CD8-positive, alpha-beta T cell (primary cell): ENCODE measurements at places on chromosomes 16 and 17. TPM values are rescaled to one million over a fixed set of nuclear protein-coding genes. Genes with fewer than 3 reads are reported as not detected.

Gene CDH1
- total RNA-seq, result 0.83 TPM

Gene EPN3
- not detected for total RNA-seq

Gene AMDHD2
- 226 TPM for total RNA-seq

Gene TP53TG3D
- not detected for total RNA-seq

Gene KRTAP3-1
- total RNA-seq, result not detected

Gene SCNN1G
- not detected for total RNA-seq

Gene SLC52A1
- not detected for total RNA-seq

Gene SYT17
- total RNA-seq, result not detected

Gene CSF3
- total RNA-seq, result not detected

Gene TRPV3
- total RNA-seq, result 0.11 TPM

Gene C17orf78
- not detected for total RNA-seq

- DNase-seq, result no peak
These were observed 503.4 kb upstream of the PSMD7 start for GRCh38 chr16:73793260-73793659.

GRCh38 chr16:19850131-19850817 lies 34.4 kb downstream of the GPRC5B start:
- no peak for DNase-seq

DNA sequence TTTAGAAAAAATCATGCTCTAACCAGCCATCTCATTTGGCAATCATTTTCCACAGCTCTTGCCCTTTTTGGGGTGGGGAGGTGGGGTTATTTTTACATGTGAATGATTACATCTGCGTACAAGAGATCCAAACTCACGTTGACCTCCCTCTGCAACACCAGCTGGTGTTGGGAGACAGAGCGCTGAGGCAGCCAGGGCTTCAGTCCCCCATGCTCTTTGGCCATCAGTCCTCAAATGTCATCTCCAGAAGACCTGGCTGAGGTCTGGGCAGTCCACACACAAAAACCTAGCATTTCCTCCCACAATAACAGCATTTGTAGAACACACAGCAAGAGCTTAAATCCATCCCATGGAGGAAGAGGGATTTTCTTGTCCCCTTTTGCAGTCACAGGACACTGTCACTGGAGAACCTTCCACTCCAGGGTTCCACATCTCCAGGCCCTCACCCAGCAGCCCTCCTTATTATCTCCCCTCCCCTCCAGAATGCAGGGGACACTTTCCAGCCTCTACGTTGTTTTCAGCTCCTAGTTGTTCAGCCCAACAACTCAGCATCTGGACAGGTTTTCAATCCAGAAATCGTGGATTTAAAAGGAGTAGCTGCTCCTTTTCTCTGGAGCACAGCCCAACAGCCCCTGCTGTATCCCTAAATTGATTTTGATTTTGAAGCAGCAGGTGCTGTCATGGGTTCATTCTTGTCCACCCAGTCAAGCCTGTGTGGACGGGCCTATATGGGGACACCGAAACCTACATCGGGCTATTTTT lies 21.1 kb downstream of the MEOX1 start:
- no peak for DNase-seq

- peak; percentile 78 for DNase-seq
These were observed 119.0 kb downstream of the SNX29 start for GRCh38 chr16:12095275-12096156.

DNA sequence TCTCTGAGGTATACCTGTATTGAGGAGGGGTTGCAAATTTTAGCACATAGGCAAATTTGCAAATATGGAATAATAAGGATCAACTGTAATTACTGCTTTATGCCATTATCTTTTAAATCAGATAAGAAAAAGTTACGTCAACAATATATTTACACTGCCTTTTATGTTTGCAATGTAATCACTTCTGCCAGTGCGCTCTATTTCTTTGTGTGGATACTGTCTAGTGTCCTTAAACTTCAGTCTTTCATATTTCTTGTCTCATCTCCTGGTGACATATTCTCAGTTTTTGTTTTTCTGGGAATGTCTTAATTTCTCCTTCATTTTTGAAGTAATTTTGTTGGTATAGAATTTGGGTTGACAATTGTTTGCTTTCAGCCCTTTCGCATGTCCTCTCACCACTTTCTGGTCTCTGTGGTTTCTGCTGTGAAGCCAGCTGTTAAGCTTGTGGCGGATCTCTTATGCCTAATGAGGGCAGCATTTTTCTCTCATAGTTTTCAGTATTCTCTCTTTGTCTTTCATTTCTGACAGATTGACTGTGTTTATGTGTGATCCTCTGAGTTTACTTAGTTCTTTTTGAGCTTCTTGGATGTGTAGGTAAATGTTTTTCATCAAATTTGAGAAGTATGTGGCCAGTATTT lies 37.6 kb upstream of the ABCC11 start:
- DNase-seq, result no peak

DNA sequence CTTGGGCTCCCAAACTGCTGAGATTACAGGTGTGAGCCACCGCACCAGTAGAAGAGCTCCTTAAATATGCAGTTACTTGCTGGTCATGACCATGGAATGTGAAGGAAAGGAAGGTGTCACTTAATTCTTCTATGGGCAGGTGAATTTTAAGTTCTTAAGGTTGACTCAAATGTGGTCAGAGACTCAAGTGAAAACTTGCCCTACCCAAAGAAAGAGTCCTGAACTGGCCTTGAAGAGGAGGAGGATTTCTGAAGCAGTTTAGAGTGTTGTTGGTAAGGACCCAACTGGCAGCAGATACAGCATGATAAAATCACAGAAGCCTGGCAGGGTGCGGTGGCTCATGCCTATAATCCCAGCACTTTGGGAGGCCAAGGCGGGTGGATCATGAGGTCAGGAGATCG lies 29.4 kb downstream of the CHD9 start:
- no peak for DNase-seq

DNA sequence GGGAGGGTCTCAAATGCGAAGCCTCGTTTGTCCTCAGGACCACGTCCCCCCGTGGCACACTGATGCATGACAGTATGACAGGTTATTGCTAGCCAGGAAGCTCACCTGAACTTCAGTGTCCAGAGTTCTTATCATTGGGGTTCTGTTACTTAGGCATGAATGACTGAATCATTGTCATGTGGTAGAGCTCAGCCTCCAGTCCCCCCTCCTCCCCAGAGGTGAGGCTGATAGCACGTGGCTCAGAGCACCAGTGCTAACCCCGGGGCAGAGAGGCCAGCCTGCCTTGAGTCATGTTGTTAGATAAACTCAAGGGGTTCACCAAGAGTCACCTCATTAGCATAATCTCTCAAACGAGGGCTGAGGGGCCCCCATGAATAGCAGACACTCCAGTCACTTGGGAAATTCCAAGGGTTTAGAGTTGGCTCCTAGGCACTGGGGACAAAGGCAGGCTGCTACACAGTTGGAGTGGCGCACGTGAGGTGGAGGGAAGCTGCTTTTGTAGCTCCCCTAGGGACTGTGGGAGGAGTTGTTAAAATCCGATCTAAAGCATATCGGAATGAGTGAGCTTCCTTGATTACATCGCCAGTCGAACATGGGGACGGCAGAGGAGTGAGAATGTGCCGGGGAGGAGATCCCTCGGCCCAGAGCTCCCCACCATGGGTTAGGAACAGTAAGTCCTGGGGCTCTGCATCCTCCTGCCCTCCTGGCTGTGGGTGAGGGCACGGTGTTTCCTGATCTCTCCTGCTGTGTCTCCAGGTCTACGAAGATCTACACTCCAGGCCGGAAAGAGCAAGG lies 18.2 kb downstream of the DHX38 start:
- no peak for DNase-seq

DNA sequence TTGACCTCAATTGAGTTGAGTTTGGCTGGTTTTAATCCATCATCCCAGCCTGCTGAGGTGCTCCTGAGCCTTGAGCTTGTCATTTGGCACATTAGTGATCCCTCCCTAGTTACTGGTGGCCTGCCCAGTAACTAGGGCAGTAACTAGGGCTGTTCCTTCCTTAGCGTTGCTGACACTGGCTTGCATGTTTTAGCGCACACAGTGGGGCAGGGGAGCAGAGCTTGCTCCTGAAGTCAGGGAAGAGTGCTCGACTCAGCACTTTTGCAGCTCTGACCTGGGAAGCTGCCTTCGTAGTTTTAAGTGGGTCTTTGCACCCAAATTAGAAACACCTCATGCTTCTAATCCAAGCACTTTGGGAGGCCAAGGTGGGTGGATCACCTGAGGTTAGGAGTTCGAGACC lies 15.7 kb downstream of the CCDC42 start:
- no peak for DNase-seq

DNA sequence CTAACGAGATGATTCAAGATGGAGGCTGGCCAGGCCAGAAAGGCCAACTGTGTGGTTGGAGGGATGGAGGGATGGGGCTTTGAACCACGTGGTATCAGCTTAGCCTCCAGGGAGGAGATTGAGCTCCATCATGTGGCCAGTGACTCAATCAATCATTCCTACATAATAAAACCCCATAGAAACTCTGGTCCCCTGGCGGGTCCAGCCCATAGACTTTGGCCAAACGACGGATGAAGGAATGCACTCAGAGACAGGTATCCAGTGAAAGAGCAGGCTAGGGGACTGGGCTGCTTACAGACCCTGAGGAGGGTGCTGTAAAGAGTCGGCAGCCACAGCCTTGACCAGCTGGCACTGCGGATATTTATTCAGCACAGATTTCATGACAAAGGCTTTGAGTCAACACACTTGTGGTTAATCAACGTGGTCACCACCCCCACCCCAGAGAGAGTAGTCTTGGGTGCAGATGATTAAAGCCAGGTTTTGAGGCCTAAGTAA lies 308.7 kb upstream of the TNRC6C start:
- no peak for DNase-seq

DNA sequence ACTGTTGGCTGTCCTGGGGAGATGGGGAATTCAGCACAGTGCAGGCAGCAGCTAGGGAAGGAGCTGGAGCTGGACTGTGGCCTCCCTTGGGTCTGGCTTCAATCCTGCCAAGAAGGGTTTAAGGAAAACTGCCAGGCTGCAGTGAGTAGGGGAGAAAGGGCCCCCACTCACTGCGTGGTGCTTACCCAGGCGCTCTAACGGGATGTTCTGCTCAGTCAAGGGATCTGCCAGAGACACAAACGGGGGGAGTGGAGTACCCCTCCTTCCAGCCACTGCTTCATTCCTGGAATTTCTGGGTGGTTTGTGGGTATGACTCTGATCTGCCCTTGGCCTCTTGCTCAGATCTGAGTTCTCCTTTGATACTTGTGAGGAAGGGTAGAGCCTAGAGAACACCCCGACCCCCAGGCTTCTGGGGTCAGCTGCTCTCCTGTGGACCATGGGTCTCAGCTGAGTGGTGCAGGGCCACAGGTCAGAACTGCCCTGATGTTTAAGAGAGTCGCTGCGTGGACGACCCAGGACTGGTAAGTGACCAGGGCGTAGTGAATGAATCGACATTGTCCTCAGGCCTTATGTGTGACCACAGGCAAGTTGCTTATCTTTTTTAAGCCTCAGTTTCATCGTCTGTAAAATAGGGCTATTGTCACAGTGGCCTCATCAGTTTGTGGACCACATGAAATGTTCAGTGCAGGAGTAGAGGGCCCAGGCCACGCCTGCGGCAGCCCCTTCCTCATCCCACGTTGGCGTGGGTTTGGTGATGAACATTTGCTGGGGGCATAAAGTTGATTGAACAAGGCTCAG lies 9.6 kb downstream of the CRISPLD2 start:
- no peak for DNase-seq

GRCh38 chr17:69424287-69425041 lies 10.0 kb downstream of the MAP2K6 start:
- no peak for DNase-seq

- no peak for DNase-seq
These were observed 24.3 kb upstream of the B4GALNT2 start for GRCh38 chr17:49108318-49108717.

DNA sequence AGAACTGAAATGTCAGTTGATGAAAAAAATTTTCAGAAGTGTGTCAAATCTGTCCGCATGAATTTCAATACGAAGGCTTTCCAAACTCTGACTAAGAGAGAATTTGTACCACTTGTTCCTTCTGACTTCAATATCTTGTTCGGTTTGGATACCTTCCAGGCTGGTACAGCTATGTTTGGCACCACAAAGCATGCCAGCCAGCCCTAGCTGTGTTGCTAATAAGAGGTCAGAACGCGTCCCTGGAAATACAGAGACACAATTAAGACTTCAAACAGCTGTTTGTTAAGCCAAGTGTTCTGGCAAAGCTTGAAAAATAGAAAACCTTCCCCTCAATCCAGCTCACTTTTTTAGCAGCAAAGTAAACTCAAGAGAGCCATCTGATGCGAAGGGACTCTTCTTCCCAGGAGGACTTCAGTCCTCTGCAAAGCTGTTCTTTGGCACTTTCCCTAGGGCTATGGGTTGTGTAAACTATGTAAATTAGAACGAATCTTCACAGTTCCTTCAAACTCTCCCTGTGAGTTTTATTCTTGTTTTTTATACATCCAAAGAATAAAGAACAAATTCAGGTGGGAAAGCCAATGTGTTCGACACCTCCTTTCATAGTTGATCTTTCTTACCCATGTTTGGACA lies 35.1 kb downstream of the GRB2 start:
- no peak for DNase-seq

GRCh38 chr17:16286009-16286946 lies 67.0 kb downstream of the CENPV start:
- peak; percentile 77 for DNase-seq

DNA sequence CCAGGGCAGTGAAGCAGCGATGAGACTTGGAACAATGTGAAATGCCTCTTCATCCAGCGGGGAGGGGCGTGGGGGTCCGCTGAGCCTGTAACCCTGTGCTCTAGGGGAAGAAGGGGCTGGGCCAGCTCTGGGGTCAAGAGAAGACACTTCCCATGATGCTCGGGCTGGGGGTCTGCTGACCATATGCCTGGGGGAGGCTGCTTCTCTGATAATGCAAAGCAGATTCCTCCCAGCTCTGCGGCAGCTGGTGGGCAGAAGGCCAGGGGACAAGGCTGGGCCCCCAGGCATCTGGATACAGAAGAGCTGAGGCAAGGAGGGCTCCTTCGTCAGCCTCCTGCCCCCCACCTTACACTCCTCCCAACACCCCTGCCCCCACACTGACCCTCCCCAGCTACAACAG lies 24.7 kb downstream of the NGFR start:
- no peak for DNase-seq

- no peak for DNase-seq
These were observed 12.9 kb downstream of the ZNF213 start for GRCh38 chr16:3147757-3148104.
